ENCODE measurements at places on chromosomes 7 and 10.

DNA sequence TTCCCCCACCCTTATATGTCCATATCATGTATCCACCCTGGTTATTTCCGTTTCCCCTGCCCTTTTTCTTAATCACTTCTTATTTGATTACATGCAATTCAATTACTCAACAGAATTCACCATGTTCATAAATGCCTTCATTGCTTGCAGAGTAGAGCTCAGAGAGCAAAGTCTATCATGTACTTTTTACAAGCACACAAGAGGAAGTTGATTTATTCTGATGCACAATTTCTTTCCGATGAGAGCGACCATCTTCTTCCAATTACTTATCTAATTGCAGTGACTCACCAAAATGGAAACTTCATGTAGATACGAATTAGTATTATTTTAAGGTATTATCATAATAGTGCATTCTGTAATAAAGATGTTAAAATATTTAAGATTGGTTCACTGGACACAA lies 430.5 kb upstream of the KLF6 start:
- no peak for DNase-seq

DNA sequence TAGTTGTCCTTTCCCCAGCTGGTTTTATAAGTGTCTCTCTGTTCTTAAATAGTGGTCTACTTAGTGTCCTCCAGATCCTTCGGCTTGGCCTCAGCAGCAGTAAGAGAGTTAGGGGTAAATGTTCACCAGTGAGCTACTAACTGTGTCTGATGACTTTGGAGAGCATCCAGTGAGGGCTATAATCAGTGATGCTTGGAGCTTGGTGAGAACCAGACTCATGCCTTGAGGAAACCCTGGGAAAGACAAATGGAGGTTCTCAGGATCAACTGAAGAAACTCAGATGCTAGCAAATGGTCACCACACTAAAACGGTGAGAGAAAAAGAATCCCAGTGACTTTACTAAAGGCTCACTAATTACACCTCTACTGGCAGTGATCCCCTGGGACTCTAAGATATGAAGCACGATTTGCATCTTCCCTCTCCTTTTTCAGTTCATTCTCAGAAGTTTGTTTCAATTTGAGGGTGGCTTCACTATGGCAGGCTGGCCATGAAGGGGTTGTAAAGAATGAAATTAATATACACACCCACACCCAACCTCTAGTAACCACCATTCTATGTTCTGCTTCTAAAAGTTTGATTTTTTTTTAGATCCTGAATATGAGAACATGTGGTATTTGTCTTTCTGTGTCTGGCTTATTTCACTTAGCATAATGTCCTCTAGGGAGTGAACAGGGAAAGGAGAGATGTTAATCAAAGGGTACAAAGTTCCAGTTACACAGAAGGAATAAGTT lies 177.9 kb downstream of the PDE1C start:
- DNase-seq: no peak

- no peak for DNase-seq
These were observed 2.9 kb downstream of the PRXL2A start for GRCh38 chr10:80411267-80411668.

GRCh38 chr7:39721345-39721744 lies 98.0 kb downstream of the RALA start:
- no peak for DNase-seq

DNA sequence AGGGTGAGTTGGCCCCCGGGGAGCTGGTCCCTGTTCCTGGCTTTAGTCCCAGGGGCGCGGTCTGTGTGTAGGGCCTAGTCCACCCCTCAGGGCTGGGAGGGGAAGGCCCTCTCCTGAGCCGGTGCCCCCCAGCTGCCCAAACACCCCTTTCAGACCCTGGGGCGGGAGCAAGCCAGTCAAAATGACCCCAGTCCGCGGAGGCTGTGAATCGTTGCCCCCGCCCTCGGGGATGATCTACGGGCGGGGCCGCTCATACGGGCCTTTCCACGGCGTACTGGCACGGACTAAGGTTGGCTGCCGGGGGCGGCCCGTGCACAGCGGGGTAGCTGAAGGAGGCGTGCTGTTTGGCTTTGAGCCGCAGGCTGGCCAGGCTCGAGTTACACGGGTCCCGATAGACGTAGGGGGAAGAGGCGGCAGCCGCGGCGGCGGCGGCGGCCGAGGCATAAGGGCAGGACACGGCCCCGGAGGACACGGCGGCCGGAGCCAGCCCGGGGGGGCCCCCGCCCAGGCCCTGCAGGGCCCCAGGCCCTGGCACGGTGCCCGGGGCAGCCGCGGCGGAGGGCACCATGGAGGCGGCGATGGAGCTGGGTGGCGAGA lies 4.3 kb downstream of the ELOVL3 start:
- DNase-seq: no peak

DNA sequence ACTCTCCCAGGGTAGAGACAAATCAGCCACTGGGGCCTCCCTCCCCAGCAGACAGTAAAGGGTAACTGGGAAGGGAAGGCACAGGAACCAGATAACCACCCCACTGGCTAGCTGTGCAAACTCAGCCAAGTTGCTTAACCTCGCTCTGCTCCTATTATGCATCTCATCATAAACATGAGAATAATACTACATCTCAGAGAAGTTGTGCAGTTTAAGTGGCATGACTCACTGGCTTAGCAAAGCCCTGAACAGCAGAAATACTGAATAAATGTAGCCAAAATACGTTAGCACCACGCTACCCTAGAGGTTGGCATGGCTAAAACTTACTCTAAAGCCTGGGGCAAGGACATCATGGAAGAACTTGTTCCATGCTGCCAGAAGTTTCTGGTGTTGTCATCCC lies 128.1 kb upstream of the ANK3 start:
- no peak for DNase-seq

GRCh38 chr7:124881981-124882380 lies 47.6 kb downstream of the POT1 start:
- DNase-seq: no peak

DNA sequence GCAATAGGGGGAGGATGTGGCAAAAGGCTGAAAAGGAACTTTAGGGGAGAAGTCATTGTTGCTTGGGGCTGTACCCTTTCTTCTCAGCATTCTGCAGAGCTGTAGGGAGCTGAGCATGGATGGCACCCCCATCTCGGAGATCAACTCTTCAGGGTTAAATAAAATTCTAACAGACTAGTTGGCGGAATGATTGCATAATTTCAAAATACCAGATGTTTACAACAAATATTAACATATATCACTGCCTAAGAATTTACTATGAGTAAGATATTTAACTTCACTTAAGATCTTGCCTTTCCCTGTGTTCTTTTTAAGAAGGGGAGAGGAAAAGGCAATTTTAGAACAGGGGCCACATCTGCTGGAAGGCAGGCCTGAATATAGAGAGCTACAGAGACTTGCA lies 509 bp upstream of the OR2F1 start:
- no peak for DNase-seq

Data from iPS DF 6.9 (cell line).